ENCODE measurements at places on chromosomes 11 and 22.

- no peak for DNase-seq
Observed at GRCh38 chr11:118124929-118125535, 27.6 kb downstream of the SCN4B start.

DNA sequence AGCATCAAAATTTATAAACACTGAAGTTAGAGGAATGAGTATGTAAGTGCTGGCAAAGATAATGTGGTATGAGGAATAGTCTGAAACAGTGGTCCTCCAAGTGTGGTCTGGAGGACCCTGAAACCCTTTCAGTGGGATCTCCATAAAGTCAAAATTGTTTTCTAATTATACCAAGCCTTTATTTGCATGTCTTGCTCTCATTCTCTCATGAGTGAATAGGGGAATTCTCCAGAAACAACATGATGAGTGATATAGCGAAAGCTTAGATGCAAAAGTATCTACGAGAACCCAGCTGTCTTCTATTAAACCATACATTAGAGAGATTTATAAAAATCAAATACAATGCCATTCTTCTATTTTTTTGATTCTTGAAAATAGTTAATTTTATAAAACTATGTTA is 145.0 kb upstream of the RAG2 start:
- no peak for DNase-seq

- no peak for DNase-seq
Observed at GRCh38 chr11:88171982-88172381, 3.3 kb downstream of the RAB38 start.

DNA sequence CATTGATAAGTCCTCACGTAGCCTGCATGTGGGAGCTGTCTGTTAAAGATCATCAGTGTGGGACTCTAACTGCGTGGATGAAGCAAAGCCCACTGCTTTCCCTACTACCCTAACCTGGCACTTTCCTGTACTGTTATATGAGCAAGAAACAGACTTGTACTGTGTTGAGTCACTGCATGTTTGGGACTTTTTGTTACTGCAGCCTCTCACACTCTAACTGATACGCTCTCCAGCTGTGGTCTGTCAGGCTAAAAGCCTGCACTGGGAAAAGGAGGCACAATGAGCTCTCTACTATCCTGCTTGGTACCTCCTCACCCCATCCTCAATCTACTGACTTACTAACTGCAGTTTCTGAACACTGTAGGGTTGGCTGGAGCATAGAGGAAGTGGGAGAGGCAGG is 93.7 kb upstream of the PLET1 start:
- DNase-seq, result no peak

GRCh38 chr11:19389787-19390303 is 149.1 kb upstream of the E2F8 start:
- no peak for DNase-seq

DNA sequence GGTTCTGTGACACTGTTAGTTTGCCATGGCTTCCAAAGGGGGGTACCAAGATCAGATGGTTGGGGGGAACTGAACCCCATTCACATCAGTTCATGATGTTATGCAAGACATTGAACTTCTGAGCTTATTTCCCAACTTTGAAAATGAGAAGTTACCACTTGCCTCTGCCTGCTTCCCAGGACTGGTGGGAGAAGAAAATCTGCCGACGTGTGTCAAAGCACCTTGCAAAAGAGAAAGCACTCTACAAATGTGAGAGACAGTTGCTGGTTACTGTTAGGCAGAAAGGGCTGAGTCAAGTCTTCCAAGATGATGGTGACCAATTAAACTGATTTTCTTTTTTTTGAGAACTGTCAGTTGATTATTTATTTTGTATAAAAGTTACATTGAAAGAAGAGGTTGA is 45.6 kb downstream of the SMCO4 start:
- DNase-seq, result no peak

- no peak for DNase-seq
Observed at GRCh38 chr11:82639251-82639650, 94.4 kb downstream of the FAM181B start.

DNA sequence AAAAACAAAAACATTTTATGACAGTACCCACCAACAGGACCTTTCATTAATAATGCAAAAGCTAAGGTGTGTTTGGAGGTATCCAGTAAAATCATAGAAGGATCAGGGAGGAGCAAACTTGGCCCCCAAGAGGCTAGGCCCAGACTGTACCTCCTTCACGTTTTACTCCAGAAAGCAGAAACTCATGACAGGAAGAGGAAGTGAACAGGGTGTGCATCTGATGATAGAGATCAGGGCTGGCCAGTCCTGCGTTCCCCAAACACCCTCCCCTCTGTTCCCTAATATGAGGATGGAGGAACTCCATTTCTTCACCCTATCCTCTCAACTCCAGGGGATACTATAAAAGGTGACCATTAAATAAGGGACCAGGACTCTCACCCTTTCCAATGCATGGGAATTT is 10.2 kb upstream of the MS4A12 start:
- no peak for DNase-seq

- no peak for DNase-seq
Observed at GRCh38 chr22:31526270-31526669, 29.9 kb downstream of the SFI1 start.

DNA sequence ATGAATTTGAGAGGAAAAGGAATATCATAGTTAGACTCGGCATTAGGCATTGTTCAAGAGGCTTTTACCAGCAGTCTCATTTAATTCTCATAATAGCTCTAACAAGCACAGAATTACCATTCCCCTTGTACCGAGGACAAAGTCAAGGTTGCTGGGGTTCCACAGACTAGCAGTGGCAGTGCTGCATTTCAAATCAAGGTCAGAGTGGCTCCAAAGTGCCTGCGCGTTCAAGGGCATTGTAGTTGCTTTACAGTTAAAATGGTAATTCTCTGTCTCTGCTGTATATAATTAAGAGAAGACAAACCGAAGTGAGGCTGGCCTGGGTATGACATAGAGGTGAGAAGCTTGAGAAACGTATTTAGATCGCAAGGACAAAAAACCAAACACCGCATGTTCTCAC is 40.4 kb upstream of the TP53AIP1 start:
- no peak for DNase-seq

- peak; percentile 27 for DNase-seq
Observed at GRCh38 chr11:75142714-75143419, 8.0 kb upstream of the SLCO2B1 start.

DNA sequence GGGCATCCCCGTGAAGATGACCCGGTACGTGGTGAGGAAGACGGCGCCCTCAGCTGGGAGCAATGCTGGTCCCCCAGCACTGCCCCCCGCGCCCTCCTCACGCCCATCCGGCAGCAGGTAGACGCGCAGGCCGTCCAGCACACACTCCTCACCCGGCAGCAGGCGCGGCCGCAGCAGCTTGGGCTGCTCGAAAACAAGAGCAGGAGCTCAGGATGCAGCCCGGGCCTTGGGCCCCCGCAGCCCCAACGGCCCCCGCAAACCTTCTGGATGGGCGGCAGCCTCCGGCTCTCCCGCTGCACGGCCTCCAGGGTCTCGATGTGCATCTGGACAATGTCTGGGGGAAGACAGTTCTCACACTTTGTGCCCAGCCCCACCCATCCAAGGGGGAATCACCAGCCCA is 13.3 kb downstream of the SBF1 start:
- DNase-seq, result no peak

DNA sequence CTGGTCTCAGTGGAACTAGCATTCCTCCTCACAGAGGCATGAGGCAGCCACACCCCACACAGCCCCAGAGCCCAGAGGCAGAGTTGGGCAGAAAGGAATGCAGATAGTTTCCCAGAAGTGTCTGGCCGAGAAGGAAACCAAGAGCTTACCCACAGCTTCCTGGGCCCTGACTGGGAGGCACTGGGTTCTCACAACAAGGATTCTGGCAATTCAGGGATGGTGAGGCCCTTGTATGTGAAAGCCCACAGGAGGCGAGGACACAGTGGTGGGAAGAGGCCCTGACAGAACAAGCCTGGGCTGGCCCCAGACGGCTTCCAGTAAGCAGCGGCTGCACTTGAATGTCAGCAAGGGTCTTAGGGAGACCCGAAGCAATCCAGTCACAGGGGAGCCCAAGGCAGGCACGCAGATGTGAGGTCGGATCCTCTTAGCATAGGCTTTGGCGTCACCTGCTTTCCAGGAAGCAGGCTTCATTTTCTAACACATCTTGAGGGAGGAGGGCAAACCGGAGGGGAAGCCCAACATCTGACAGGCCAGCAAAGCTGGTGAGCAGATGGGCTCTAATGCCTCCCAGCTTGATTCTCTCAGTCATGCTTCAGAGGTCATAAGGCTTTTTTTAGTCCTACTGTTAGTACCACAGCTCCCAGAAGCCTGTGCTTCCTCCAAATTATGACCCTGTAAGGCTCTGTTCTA is 78.3 kb upstream of the AKIP1 start:
- DNase-seq, result peak; percentile 80

GRCh38 chr11:65366340-65366773 is 11.8 kb downstream of the TIGD3 start:
- DNase-seq, result peak; percentile 74

DNA sequence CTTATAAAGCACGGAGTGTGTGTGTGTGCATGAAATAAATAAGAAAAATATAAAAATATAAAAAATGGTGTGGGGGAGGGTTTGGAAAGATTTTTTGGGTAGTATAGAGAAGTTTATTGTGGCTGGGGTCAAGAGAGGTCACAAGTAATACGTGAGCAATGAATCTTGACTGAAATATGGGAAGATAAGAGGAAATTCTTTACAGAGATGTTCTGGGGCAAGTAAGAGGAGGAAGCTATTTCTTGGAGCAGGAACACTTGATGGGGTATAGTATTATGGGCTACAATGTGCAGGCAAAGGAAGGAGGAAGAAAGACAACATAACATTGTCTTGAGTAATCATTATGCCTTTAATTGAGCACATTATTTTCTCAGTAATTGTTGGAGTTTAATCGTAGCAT is 2.1 kb downstream of the HBD start:
- no peak for DNase-seq

- no peak for DNase-seq
Observed at GRCh38 chr11:63775191-63775590, 6.6 kb upstream of the ZFTA start.

GRCh38 chr11:21289686-21290085 is 620.3 kb downstream of the NELL1 start:
- no peak for DNase-seq

- DNase-seq, result no peak
Observed at GRCh38 chr11:35982061-35982460, 38.2 kb downstream of the LDLRAD3 start.

Data from NCI-H446 treated with DMSO at 0.1 percent for 48 hours (cell line).